Stimulated activated CD8-positive, alpha-beta memory T cell treated with anti-CD3 and anti-CD28 coated beads, Interleukin-2, amount 100 ng/mL, for 1 hour (primary cell): ENCODE measurements at places on chromosomes 11 and 22.

GRCh38 chr22:44542561-44543222 lies 44.7 kb upstream of the RTL6 start:
- DNase-seq, result no peak

GRCh38 chr11:8224711-8225110 lies 39.0 kb downstream of the LMO1 start:
- DNase-seq, result no peak

GRCh38 chr11:71066311-71066710 lies 186.1 kb downstream of the SHANK2 start:
- DNase-seq, result no peak

GRCh38 chr11:117837791-117838190 lies 13.2 kb upstream of the FXYD2 start:
- DNase-seq, result no peak

DNA sequence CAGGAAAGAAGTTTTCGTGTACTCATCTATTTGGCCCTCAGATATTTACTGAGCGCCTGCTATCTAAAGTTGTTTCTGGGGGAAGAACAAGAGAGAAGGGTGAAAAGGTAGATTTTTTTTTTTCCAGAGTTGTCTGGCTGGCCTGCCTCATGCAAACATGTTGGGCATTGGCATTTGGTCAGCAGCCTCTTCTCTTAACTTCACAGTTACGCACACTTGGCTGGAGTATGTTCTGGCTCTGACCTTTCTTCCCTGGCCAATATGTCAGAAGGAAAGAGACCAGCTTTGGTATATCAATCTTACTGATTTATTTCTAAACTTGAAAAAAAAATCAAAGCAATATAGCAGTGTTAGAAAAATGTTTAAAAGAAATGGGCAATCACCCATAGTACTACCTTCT lies 54.2 kb upstream of the GRAMD1B start:
- no peak for DNase-seq

- DNase-seq, result no peak
These were observed 1.4 kb upstream of the FTH1 start for GRCh38 chr11:61968758-61969390.

DNA sequence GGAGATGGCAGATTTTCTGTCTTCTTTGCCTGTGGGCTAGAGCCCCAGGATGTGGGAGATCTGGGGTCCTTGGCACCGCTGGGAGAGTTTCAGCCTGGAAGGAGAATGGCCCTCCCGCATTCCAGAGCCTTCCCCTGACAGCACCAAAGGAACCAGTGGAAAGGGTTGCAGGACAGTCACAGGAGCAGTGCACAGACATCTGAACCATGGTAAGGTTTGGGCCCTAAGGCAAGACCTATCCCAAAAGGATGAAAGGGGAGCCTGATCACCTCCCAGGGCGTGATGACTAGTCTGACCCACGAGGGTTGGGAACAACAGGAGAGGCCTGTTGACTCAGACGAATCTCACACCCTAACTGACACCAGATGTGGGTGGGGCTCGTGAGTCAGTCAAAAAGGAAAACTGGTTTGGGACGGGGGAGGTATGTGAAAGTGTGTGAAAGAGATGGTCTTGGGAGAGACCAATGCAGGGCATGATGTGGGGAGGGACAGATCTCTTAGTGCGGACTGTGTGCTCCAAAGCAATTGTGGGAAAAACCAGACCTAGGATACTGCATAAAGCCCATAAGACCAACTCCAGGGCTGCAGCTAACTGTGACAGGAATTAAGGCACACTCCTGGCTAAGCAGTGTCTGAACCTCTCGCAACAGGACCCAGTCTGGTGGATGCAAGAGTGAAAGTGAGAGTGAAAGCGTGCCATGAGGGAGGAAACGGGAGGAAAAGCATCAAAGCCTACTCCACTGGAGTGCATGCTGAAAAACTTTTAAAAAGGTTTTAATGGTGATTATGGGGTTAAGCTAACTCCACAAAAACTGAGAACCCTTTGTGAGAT lies 39.1 kb upstream of the GLYAT start:
- no peak for DNase-seq

- no peak for DNase-seq
These were observed 66.5 kb upstream of the CEP126 start for GRCh38 chr11:101848262-101848661.

GRCh38 chr22:31148953-31149627 lies 8.8 kb upstream of the PLA2G3 start:
- DNase-seq, result no peak

GRCh38 chr22:47204002-47204979 lies 441.8 kb downstream of the TBC1D22A start:
- no peak for DNase-seq

DNA sequence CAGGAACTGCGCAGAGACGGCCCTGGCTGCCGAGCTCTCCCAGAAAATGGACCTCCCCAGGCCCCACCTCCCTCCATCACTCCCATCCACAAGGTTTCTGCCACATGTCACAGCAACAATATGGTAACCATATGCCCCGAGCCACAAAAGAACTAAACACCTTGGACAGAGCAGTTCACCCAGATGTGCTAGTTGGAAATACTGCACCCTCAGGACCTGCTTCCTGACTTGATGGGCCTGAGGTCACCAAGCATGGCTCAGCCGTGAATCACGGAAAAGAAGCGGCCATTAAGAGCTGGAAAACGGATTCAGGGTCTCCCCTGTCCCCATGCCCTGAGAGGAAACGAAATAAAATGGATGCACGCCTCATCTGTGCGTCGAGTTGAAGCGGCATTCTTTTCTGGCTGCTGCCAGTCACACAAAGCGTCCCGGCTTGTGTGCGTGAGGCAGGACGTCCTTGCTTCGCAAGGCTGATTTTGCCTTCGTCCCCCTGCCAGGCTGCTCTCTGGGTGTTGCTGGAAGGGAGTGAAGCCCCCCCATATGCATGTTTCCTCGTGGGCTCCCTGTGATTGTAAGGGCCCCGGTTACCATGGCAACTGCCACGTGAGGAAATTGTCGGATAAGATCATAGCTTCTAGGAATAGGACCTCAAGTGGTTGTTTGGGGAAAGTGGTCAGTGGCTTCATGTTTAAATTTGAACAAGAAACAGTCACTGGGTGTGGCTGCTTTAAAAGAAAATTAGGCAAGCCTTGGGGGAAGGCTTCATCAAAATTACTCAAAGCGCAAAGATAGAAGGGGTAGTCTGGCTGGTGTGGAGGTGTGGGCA lies 51.7 kb downstream of the FLI1 start:
- no peak for DNase-seq

DNA sequence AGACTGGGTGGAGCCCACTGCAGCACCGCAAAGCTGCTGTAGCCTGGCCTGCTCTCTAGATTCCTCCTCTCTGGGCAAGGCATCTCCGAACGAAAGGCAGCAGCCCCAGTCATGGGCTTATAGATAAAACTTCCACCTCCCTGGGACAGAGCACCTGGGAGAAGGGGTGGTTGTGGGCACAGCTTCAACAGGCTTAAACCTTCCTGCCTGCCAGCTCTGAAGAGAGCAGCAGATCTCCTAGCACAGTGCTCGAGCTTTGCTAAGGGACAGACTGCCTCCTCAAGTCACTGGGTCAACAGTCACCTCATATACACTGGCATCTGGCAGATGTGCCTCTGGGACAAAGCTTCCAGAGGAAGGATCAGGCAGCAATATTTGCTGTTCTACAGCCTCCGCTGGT lies 117.3 kb downstream of the EHF start:
- no peak for DNase-seq

DNA sequence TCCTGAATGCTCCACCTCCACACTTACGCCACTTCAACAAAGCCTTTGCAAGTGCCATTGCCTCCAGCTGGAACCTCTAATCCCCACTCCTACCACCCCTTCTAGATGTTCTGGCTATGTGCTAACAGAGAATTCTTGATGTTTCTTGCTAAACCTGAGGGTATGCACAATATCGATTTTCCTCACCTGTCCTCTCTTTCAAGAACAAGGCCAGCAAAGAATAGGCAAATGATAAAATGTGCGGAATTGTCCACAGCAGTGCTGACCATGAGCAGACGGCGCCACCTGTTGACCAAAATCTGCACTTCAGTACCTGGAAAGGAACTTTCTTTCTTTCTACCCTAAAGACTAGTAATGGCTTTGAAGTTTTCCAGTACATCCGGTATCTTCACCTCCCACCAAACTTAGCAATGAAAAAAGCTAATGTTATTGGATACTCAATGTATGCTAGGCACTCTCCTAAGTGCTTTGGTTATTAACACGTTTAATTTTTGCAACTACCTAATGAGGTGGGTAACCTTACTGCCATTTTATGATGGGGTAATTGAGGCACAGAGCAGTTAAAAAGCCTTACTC lies 3.4 kb downstream of the TIMM10 start:
- DNase-seq, result peak; percentile 61

- no peak for DNase-seq
These were observed 60.9 kb downstream of the KDM2A start for GRCh38 chr11:67179892-67180490.

GRCh38 chr11:2477254-2477653 lies 32.4 kb downstream of the KCNQ1 start:
- DNase-seq, result no peak

DNA sequence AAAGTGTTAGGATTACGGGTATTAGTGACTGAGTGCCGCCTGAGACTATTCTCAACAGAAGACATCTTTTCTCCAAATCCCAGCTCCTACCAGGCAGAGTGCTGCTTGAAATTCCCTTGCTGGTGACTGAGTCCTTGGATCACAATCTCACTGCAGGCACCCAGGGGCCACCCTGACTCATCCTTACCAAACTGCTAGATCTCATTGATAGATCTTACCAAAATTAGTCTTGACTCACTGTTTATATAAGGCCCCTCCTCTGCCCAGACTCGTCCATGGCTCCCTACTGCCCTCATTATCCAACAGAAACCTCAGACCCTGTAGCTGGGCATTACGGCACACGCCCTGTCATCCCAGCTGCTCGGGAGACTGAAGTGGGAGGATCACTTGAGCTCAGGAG lies 14.7 kb downstream of the TBC1D10A start:
- DNase-seq, result no peak

DNA sequence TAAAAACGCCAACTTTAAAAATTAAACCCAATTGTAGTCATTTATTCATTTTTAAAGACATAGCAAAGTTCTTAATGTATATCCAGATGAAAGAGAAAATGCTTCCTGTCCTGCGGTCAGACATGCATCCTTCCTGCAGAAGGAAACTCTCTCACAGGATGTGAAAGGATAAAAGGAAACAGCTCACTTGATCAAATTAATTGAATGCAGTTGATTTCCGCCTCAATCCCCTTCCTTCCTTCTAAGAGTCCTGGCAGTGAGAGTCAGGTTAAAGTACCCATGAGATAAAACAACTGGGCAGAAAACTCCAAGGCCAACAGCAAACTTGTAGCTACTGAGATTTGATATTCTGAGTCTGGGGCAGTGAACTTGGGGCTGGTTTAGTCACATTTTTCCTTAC lies 38.5 kb downstream of the CWC15 start:
- DNase-seq, result no peak

- DNase-seq, result no peak
These were observed 9.5 kb upstream of the CBX6 start for GRCh38 chr22:38881464-38881871.

- DNase-seq, result no peak
These were observed 345.8 kb downstream of the CNTN5 start for GRCh38 chr11:99366546-99366945.

DNA sequence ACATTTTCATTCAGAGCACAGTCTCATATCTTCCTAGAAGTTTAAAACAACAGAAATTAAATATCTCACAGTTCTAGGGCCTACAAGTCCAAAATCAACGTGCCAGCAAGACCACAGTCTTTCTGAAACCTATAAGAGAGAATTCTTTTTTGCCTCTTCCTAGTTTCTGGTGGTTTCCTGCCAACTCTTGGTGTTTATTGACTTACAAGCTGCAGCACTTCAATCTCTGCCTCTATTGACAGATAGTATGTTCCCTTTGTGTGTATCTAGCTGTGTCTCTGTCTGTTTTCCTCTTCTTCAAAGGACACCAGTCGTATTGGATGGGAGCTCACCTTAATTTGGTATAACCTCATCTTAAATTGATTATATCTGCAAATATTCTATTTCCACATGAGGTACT lies 347.5 kb downstream of the DCDC1 start:
- DNase-seq, result no peak
